ENCODE measurements at places on chromosomes 12 and 14. TPM values are rescaled to one million over a fixed set of nuclear protein-coding genes. Genes with fewer than 3 reads are reported as not detected.
A peak's percentile ranks its signal among the peaks of the same experiment; 100 is the strongest.

GRCh38 chr14:81802341-81802740 lies 268.7 kb upstream of the SEL1L start:
- DNase-seq: no peak

RBM25 gene
- total RNA-seq: 25.4 TPM

CACNA2D4 gene
- total RNA-seq: 0.99 TPM

SPX gene
- total RNA-seq: 1.3 TPM

GRCh38 chr12:99917711-99918402 lies 66.9 kb downstream of the ANKS1B start:
- DNase-seq: no peak

- DNase-seq: peak; percentile 10
Observed at GRCh38 chr12:70609739-70610491, 27.3 kb downstream of the PTPRB start.

- peak; percentile 20 for DNase-seq
Observed at GRCh38 chr12:96121271-96121711, 72.9 kb upstream of the ELK3 start.

DNA sequence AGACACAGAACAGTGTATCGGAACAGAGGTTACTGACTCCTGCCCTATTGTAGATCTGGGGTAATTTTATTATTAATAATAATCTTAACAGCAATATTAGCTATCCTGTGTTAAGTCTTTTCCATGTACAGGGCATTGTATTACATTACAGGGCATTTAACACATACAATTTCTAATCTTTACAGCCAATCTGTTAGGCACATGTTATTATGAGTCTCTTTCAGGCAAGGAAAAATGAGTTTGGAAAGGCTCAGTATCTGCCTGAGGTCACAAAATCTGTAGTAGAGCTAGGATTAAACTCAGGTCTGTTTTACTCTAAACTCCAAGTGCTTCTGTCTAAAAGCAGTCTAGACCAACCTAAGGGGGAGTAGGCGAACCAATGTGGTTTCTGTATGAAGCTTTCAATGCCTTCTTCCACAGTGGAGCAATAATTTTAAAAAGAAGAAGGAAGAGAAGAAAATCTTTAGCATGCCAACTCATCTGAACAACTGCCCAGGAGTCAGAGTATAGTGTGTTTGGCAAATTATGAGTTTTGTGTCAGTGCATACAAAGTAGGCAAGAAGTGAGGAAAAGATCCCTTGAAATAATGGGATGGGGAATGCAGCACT lies 192.6 kb downstream of the CHST11 start:
- DNase-seq: no peak

DNA sequence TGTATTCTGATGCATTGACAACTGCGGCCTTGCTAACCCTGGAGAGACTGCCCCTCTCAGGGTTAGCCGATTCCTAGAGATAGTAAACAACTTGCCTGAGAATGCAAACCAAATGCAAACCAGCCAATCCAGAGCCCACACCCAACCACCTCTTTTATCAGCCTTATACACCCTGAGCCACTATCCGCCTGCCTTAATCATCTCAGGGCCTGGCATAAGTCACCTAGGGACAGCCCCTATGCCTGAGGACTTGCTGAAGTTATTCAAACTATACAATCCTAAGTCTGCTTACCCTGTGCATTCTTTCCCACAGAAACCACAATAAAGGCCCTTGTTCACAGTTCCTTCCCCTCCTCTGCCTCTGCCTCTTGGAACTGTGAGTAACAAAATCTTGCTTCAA lies 177.2 kb downstream of the KCNA5 start:
- peak; percentile 42 for DNase-seq
